ENCODE measurements at places on chromosomes 11 and 22.

DNA sequence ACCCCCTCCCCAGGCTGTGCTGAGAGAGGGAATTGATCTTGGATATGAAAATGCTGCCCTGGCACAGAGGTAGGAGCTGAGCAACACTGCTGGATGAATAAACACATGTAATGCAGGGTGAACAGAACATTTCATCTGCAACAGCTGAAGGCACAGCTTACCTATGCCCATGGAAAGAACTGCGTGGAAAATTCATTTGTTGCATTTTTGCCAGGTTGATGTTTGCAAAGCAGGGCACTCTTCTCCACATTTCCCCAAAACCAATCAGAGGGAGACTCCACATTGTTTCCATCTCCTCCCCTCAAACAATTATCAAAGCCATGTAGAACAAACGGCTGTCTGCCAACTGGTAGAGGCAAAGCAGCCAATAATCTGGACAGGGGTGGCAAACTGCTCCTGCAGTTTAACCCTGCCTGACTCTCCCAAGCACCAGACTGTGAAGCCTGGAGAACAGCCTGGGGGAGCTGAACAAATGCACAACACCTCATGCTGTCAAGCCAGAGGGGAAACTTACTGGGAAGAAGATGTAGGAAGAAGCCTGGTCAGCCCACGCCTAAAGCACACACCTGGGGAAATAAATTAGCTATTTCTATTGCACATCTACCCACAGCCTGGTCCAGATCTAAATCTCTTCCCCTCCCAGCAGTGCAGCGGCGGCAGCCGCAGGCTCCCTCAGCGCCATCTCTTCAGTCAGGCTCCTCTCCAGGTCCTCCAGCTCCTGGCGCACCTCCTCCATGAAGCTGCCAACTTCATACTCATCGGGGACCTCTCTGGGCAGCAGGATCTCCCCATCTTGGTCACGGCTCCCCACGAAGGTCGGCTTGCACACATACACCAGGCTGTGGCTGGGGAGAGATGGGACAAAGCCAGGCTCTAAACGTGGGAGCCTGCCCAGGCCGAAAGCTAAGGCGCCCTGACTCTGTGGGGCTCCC lies 44.3 kb downstream of the DKK3 start:
- no peak for DNase-seq

- DNase-seq, result no peak
Measured at GRCh38 chr11:121446752-121447156, 5.4 kb upstream of the SORL1 start.

DNA sequence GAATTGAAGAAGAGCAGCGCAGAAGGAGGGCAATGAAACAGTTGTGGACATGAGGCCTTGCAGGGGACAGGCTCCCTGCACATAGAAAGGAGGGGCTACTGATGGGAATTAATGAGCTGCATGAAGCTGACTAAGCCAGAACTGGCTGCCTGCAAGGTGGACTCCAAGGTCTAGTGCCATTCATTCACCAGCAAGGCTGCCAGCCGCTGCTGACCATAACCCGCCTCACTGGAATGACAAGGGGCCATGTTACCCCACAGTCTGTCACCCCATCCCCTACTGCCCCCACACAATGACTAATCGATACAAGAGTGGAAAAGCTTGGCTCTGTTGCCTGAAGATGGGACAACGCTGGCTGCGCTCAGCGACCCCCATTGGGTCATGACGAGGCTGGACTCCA lies 44.6 kb downstream of the SPATA19 start:
- no peak for DNase-seq

DNA sequence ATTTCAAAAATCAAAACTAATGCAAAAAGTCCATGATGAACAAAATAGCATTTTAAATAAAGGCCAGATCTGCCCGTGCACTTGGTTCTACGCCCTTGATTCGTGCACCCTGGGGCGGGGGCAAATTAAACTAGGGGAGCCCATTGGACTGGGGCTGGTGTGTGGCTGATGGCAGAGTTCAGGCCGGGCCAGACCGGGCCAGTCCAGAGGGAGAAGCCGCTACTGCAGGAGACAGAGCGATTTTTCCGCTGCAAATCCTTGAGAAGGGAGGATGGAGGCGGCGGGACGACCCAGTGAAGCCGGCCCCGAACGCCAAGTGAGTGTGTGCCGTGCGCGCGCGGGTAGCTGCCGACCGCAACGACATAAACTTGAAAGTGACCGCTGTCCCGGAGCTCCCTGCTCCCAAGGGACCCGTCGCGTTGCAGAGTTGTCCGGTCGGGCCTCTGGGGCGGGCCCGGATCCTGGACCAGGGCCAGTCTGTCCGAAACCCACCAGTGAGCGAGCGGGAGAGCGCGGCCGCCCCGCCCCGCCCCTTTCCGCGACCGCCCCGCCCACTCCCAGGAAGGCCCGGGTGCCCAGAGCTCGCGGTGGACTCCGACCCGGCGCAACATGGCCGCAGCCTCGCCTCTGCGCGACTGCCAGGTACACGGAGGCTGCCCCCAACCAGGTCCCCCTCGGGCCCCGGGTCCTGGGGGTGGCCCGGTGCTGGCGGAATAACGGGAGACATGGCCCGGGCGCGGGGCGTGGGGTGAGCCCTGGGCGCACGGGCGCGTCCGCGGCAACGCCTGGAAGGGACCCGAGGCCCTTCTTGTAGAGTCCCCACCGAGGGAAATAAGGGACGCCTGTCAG lies at the start of gene TTC38:
TSS of gene TTC38 (plus strand) at position 578 of the 849 bp plus-strand sequence. CDS start at position 610, 32 bp downstream.
- peak; percentile 73 for DNase-seq

DNA sequence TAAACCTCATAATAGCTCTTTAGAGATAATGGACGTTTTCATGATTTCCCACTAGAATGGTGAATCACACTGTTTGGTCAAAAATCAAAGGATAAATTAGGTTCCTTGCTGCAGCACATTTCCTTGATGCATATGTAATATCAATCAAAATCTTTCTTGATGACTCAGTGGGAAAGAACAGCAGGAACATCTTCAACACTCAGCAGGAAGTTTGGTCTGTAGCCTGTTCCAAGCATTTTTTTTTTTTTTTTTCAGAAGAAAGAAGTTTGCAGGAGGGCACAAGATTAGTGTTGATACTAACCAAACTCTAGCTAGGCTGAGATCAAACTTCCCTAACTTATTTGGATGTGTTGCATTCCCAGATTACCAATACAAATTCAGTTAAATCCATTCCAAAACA lies 1529.8 kb downstream of the FAM181B start:
- no peak for DNase-seq

DNA sequence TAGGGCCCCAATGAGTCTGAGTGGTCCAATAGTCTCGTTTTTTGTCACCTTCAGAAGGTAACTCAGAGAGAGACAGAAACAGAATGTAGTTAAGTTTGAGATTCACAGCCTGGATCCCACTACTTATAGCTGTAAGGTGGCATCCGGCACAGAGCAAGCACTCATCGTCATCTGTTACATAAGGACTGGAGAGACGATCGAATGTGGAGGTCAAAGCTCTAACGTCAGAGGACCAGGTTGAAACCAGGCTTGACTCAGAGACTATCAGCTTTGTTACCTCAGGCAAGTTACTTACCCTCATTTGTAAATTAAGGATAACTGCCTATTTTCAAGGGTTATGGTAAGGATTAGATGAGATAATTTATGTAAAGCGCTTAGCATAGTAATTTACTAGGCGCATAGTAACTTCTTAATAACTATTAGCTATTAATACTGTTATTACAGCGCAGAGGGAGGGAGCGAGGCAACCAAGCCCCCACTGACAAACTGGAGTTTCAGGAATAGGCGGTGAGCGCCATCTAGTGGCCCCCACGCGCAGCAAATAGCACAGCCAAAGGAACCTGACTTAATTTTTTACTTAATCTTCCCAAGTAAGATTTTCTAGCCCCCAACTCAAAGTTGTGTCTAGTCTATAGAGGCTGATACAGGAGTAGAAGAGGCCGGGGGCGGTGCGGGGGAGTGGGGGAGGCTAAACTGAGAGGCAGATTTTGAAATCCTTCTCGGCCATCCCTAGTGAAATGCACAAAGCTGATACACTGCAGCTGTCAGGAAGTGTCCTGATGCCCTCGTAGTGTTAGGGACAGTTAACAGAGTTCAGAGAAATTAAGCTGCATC lies 29.0 kb upstream of the API5 start:
- peak; percentile 75 for DNase-seq

GRCh38 chr22:29457730-29458129 lies 19.3 kb downstream of the RFPL1 start:
- no peak for DNase-seq

GRCh38 chr11:46523290-46523689 lies 70.5 kb downstream of the AMBRA1 start:
- DNase-seq, result no peak

GRCh38 chr22:23752090-23752691 lies 1.3 kb upstream of the ZNF70 start:
- no peak for DNase-seq

DNA sequence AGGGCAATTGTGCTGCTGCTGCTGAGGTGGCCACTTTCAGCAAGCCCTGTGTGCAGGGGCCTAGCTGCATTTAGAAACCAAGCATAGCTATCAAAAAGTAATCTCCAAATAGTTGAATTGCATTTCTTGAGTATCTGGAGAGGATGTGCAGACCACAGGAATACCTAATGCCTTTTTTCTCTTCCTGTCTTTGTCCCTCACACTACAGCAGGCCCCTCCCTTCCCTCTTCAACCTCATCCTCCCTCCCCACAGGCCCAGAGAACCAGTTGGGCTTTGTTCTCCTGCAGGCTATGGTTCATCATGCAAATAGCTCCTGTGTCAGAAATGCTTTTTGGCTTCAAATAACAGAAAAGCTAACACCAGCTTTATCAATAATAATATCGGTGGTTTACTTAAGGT lies 47.7 kb downstream of the DKK3 start:
- no peak for DNase-seq

All from activated CD8-positive, alpha-beta memory T cell treated with anti-CD3 and anti-CD28 coated beads, Interleukin-2, amount 50 U/mL, for 48 hours (primary cell).